ENCODE measurements at places on chromosomes 11 and 22. TPM values are rescaled to one million over a fixed set of nuclear protein-coding genes. Genes with fewer than 3 reads are reported as not detected.

- DNase-seq: no peak
These were observed at the start of gene MS4A14 for GRCh38 chr11:60396382-60396781. Gene MS4A14, plus strand, starts transcription at chr11:60396459. Its CDS starts 120 bp downstream, at chr11:60396579.

DNA sequence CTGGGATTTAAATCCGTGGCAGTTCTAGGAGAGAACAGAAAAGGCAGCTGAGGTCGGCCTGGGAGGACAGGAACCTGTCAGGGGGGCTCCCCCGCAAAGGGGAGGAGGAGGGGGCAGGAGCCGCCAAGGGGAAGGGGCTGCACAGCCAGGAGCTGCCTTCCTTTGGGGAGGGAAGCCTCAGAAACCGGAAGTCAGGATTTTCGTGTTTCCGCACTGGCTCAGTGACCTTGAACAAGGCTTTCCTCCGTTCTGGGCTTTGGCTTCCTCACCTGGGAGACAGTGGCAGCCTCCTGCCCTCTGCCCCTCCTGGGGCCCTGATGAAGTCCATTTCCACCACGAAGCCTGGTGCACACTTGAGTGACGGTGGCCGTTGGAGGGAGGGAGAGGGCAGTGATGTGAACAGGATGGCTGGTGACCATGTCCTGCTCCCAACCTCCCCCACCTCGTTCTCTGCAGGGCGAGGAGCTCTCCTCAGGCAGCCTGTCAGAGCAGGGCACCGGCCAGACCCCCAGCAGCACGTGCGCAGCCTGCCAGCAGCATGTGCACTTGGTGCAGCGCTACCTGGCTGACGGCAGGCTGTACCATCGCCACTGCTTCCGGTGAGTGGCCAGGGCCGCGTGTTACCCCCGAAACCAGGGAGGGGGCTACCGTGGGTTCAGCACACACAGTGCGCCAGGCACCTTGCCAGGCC, 12.6 kb downstream of the MICALL1 start:
- no peak for DNase-seq

DNA sequence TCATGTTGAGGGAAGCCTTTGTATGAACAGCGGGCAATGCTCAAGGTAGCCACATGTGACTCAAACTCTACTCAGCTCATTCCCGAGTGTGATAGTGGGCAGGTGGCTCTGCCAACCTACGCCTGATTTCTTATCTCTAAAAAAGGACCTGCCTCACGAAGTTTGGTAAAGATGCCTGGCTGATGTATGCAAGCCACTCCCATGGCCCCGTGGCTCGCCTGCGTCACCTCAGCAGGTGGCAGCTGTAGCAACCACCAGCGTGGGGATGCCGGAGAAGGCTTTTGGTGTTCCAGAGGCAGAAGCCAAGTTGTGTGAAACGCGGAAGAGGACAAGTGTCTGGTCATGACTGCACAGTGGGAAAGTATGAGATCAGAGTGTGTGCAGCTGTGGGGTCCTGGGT, 5.4 kb downstream of the FADS2 start:
- DNase-seq: no peak

DNA sequence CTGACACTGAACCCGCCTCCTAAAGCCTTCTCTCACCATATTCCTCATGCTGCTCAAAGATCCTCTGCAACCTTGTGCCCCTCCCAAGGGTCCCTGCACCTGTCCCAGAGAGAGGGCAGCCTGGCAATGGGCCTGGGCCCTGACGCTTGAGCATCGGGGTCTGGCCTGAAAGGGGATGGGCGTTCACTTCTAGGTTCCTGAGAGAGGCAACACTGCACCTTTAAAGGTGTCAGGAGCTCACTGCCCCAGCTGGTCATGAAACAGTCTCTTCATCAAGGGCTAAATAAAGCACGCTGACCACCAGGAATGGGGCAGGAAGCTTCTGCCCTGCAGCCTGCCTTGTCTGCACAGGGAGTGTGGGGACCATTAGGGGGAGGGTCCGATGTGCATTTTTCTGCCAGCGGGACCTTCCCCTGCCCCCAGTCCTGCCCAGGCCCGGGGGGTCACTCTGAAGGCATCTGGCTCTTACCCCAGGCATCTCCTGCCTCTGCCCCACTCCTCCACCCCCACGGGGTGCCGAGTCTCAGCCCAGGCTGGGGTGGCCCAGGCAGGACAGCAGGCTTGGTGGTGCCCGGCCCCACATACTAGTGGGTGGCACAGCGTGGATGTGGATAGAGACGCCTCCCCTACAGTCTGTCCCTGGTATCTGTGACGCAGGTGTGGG, 3.5 kb downstream of the C11orf21 start:
- no peak for DNase-seq

- DNase-seq: no peak
These were observed 33.4 kb downstream of the TSG101 start for GRCh38 chr11:18493310-18493709.

DNA sequence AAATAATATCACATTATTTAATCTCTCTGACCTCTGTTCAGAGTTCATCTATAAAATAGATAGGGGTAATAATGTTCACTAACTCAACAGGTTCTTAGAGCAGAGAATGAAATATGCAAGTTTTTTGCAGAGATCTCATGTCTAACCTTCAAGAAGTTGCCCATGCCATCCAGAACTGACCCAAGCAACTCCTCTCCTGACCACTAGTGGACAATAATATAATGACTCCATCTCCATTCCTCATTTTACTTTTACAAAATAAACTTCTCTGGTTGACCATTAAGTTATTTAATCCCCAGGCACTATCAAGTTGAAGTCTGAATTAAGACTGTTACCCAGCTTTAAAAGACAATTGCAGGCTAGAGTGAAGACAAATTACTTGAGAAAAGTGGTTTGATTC, 382.6 kb downstream of the KCNA4 start:
- DNase-seq: peak; percentile 27

DNA sequence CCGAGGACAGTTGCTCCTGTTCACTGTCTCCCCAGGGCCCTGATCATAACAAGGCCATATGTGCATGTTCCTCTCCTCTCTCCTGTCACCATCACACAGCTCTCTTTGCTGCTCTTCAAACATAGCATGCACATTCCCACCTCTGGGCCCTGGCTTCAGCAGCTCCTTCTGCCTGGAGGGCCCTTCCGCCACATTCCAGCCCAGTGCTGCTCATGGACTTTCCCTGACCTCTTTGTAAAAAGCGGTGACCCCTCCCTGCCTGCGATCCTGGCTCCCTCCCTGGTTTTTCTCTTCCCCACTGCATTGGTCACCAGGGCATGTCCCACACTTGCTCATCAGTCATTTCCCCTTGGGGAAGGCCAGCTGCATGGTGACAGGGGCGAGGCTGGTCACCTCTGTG, 98.2 kb downstream of the MYO18B start:
- no peak for DNase-seq

- DNase-seq: no peak
These were observed 3.9 kb downstream of the CAPRIN1 start for GRCh38 chr11:34055218-34056000.

GRCh38 chr22:20407829-20408228, 13.9 kb downstream of the ZNF74 start:
- DNase-seq: no peak

DNA sequence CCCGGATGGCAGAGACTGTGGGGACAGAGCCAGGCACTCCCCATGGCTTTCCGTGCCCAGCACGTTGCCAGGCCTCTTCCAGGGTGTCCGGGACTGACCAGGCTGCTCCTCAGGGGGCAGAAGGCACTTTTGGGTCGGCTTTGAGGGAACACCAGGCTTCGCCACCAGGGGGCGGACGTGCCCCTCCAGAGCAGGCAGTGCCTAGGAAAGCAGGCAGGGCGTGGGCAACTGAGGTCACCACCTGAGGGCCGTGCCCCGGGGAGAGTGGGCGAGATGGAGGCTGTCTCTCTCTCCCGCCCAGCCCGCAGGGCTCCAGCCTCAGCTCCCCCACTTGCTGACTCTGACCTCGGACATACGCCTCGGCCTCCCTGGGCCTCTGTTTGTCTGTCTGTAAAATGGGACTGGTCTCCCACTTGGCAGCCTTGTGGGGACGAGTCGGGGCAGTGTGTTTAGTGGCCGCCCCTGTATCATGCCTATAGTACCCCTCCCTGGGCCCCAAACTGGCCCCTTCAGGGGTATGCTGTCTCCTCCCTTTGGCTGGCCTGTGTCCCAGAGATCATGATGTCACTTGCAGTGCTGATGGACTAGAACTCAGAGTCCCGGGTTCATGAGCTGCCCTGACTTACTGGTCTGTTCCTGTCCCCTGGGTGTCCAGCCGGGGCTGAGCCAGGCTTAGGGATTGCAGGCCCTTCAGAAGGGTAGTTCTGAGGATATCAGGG, 4.4 kb upstream of the PRR5 start:
- DNase-seq: peak; percentile 92

- DNase-seq: peak; percentile 22
These were observed 191.8 kb upstream of the E2F8 start for GRCh38 chr11:19432370-19433061.

DNA sequence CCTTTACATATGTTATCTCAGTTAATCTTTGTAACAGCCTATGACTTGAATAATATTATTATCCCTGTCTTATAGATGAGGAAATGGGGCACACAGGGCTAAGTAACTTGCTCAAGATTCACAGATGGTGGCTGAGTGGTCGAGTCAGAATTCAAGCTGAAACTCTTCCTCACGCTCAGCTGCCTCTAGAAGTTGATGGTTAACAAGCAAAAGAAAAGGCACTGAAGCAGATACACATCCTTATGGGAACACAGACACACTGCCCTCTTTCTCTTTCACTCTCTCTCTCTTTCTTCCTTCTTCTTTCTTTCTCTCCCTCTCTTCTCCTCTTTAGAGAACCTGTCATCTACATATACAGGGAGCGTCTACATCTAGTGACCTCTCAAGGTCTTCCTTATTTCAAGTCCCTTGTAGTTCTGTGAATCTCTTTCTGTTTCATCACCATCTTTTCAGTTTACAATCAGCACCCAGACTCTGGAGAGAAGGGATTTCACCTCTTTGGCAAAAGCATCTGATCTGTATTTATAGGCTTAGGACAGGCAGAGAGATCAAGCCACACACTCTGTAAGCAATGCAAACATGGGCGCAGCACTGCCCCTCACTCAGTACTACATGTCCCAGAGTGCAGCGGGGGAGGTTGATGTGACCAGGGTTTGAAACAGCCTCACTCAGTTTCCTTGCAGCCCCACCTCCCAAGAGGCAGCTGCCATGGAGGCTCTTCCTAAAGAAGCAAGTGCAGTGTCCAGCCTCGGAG, 75.7 kb downstream of the GRAMD1B start:
- peak; percentile 84 for DNase-seq

DNA sequence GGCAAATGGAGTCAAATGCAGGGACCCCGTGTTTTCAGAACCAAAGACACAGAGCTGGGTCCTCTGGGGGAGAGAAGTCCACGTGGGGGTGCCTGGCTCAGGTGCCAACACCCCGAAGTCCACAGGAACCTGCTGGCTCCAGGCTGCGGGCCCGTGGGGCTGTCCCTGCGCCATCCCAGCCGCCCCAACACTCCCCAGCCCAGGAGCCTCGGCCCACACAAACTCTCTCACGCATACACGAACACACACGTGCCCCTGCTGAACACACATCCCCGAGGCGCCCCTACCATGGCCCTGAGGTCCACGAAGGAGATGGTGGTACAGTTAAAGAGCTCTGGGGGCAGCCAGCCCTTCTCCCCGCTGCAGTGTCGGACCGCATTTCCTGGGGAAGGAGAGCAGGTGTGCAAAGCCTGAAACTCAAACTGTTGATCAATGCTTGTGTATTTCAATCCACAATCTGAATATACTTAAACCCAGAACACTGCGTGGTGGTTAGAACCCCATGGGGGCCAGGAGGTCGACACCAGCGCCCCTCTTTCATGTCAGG, 54.7 kb downstream of the TRMU start:
- no peak for DNase-seq

DNA sequence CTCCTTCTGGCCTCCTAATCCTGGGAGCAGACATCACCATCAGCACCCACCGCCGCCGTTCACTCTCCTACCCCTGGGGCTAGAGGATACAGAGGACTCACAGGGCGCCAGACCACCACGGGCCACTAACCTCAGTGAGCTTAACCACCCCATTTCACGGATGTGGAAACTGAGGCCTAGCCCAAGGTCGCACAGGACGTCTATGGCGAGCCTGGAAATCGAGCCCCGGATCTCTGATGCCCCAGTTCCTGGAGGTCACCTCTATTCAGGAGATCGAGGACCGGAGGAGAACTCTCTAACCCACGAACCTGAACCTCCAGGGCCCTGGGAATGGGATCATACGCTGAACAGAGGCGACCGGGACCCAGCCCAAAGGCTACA, 349 bp downstream of the TIMM10 start:
- DNase-seq: no peak

- DNase-seq: no peak
These were observed 53.6 kb downstream of the NAV2 start for GRCh38 chr11:19766206-19766605.

DNA sequence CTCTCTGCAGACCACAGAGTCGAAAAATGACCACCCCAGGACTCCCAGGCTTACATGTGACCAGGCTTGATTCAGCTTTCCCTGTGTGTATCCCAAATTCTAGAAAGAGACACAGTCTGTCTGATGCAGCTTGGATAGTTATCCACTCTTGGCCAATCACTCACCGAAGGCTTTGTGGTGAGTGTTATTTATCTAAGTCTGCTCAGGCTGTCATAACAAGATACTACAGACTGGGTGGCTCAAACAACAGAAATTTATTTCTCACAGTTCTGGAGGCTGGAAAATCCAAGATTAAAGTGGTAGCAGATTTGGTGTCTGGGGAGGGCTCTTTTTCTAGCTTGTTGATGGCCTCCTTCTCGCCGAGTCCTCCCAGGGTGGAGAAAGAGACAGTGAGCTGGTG, 63.2 kb downstream of the ZBTB16 start:
- DNase-seq: no peak

DNA sequence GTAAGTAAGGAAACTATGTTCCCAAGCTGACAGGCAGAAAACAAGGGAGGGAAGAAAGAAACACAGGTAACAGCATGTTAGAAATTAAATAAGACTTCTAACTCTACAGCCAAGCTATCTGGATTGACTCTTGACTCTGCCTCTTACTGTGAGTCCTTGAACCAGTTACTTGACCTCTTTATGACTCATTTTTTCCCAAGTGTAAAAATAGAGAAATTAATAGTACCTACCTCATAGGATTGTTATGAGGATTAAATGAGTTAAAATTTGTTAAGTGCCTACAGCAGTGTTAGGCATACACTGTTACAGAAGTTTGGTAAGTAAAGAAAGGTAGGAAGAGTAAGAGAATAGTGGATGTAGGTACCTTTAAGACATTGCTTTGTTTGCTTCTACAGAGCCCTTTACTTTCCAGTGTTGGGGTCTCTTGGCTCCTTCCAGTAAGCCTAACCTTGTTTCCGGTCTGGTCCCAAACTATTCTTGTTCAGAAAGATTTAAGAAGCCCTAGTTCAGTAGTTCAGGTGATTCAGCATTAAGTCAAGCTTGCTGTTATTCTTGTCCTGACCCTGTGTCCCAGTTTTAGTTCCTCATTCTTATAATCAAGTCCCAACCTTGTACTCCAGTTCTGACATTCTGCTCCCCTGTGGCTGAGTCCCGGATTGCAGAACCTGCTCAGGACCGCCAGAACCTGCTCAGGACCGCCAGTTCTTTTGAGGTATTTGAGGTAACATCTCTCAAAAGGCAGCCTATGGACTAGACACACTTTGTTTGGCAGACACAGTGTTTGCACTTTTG, 963.4 kb upstream of the CCDC90B start:
- no peak for DNase-seq

MYRF gene
- polyA plus RNA-seq: 2.2 TPM

SAA2 gene
- polyA plus RNA-seq: not detected

SLC25A45 gene
- polyA plus RNA-seq: 0.89 TPM

PNPLA5 gene
- 2.3 TPM for polyA plus RNA-seq

OR2AG1 gene
- polyA plus RNA-seq: 0.16 TPM

RBM4 gene
- 122 TPM for polyA plus RNA-seq

PRAME gene
- not detected for polyA plus RNA-seq

ROBO4 gene
- 0.28 TPM for polyA plus RNA-seq

GPR83 gene
- 0.35 TPM for polyA plus RNA-seq

YPEL1 gene
- 4.4 TPM for polyA plus RNA-seq

Data from GM23338 (cell line).